ENCODE measurements at places on chromosomes 4 and X.

- peak; percentile 27 for DNase-seq
Measured at GRCh38 chrX:76253432-76253831, 80.6 kb downstream of the PBDC1 start.

DNA sequence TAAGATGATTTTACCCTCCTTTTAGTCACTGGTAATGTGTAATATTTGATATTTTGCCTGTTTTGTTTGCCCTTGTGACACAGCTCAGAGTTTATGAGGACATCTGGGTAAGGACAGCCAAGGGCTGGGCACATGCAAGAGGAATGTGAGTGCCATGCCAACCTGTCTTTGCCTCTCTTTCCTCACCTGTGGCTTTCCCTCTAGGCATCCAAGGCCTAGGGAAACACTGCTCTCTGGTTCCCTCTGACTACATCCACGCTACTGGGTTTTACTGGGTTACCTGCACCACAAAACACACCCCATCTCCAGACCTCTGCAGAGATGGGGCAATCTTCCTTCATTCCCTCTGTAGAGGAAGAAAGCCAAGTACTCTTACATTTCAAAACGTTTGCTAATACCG, 7.7 kb downstream of the HPGDS start:
- no peak for DNase-seq

DNA sequence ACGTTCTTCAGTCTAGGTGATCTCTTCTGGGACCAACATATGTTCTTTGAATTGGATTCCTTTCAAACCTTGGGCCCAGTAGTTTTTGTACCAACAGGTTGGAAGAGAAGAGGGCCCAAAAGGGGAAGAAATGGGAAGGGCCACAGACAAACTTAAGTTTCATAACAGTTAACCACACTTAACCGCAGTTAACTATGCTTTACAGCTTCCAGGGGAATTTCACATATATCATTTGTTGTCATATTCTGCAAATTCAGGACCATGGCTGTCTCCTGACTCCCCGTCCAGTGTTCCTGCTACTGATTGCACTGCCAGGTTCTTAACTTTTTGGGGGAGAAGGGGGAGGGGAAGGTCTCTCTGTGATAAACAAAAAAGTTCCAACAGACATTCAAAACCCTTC, 34.6 kb downstream of the RTL5 start:
- DNase-seq: no peak

DNA sequence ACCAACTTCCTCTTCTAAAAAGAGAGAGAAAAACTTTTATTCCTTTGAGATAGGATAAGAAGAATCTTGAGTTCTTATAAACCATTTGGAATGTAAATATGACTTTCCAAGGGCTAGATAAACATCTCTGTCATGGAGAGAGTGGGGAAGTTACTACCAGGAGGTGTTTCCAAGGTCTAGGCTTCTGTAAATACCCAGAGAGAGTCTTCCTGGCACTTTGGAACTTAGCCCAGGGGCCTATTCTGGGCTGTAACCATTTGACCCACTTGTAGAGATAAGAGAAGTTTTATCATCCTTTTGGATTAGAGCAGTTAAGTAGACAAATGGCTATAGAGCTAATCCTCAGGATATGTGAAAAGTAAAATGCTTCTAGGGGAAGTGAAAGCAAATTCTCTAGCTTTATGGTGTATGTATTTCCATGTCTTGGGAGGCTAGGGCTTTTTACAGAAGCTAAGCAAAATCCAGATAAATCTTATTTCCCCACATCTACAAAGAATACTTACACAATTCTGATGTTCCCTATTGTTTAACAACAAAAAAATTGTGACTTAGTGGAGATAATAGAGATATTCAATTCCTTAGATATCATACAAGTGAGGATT, 51.1 kb downstream of the MCUB start:
- DNase-seq: no peak

- DNase-seq: no peak
Measured at GRCh38 chr4:163875327-163875726, 380.8 kb downstream of the TMA16 start.

DNA sequence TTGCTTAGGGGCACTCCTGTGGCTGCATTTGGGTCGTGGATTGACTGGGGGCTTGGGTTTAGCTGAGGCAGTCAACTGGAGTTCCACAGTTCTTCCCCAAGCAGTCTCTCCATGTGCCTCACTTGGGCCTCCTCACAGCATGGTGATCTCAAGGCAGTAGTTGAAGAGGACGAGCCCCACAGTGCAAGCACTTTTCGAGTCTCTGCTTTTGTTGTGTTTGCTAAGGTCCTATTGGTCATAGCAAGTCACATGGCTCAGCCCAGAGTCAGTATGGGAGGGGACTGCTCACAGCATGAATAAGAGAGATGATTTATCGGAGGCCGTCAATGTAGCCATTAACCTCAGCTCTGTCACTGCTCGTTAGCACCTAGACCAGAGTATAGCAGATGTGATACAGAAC, 29.7 kb downstream of the BMX start:
- no peak for DNase-seq

DNA sequence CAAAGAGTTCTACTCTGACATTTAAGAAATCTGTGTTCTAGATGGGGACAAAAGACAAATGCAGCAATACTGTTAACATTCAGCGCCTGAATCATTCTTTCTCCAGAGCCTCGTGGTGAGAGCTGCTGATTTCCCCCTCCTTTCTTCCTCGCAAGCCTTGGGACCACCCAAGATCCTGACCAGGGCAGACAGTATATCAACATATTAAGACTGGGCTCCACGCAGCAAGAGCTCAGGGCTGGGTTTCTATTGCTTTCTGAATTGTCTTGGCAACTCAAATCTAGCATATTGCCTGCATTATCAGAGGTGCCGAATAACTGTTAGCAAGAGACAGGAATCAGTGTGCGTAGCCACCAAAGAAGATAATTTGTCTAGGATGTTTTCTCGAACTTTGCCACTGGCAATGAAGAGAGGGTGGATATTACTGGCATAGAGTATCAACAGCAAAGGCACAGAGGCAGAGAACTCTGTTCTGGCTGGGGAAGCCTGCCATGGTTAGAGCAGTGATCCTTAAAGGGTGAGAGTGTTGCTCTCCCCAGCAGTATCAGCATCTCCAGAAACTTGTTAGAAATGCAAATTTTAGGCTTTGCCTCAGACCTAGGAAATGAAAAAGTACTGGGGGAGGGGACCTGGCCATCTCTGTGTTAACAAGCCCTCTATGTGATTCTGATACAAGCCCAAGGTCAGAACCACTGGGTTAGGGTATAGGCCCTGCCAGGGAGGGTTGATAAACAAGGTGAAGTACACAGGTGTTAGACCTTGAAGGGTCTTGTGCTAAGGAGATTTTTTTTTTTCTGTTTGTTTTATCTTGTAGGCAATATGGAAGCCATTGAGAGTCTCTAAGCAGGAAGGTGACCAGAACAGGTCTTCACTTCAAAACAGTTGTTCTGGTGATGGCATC, 46.2 kb upstream of the MID1IP1 start:
- no peak for DNase-seq

GRCh38 chrX:118745570-118745969, 18.2 kb downstream of the IL13RA1 start:
- no peak for DNase-seq

DNA sequence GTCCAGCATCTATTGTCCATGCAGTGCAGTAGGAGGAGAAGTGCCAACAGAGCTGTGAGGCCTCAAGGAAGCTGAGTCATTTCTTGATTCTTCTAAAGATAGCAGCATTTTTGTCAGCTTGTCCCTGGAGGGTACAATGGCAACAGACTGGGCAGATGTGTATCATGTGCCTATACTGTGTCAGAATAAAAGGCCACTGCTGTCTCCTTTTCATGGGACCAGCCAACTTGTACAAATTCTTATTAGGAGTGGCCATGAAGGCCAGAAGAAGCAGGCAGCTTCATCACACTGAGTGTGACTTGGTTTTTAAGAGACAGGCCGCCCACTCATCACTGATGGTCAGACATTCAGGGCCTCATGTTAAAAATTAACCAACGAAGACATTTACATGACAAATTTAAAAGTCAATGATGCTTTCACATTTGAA, 185.0 kb upstream of the FAM241A start:
- DNase-seq: no peak

GRCh38 chr4:39689970-39690369, 8.0 kb upstream of the UBE2K start:
- DNase-seq: no peak

DNA sequence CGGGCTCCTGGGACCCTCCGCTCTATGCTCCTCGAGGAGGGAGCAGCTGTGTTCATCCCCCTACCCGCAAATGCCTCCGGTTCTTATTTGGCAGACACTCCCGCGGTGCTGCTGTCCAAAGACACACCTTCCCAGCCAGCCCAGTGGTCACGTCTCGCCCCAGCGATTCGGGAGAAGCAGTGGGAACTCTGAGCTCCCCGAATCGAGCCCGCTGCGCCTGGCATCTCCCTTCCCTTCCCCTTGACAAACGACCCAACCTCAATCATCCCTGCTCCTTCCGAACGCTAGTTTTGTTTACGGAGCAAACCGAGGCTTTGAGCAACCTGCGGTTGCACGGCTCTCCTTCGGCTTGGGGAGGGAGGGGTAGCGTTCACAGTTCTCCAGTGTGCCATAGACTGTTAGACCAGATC, 317 bp upstream of the FRMPD4 start:
- no peak for DNase-seq

DNA sequence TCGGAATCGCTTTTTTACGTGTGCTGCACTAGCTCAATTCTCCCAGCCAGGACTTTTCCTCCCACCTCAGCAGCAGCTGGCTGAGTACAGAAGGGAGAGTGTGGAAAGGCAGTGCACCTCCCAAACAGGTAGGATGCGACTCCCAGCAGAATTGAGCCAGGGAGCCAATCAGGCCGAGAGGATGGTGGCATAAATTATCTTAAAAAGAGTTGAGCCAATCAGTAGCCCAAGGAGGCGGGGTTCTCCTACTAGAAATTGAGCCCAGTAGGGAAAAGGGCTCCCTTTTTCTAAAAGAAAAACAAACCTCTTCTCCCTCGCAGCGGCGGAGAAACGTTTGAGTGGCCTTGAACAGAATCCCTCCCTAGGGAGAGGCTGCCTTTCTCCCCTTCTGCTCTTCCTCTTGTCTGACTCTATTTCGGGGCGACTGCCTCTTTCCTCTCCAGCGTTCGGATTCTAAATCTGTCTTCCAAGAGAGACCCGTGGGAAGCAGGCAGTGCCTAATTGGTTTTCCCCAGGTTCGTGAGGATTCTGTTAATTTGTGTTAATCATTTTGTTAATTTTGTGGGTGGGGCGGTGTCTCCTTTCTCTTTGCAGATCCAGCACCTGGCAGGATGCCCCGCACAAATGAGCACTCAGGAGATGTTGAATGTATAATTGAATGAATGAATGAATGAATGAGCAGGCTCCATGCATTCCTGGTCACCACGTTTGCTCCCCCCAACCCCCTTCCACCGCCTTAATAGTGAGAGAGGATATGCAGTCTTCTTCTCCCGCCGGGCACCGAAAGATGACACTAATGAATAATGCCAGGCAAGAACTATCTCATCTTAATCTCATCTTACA, at the start of gene GABRG1:
Gene GABRG1 (minus strand): TSS at position 142 of the 843 bp plus-strand sequence. CDS start 141 bp downstream, at position 1.
- no peak for DNase-seq

DNA sequence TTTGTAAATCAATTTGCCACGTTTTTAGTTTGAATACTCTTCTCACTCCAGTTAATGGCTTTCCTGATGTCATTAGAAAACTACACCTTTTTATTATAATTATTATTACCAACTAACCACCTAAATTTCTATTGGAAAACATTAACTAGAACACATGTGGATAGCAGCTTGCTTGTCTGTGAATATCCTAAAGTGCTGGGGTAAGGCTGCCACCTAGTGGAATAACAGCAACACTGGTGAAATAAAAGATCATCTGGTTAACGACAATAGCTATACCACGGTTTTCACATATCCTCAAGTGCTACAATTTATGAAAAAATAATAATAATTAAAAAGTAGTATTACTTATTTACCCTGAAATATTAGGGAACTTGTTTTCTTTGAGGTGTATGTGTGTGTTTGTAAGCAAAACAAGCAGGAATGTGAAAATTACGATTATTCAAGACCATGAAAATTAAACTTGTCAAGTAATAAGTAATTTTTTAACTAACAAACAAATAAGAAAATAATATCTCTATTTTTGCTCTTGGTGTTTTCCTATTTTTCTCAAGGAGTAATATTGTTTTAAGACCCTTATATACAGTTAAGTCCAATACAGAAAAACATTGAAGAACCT, 130.1 kb upstream of the TECRL start:
- DNase-seq: peak; percentile 8

DNA sequence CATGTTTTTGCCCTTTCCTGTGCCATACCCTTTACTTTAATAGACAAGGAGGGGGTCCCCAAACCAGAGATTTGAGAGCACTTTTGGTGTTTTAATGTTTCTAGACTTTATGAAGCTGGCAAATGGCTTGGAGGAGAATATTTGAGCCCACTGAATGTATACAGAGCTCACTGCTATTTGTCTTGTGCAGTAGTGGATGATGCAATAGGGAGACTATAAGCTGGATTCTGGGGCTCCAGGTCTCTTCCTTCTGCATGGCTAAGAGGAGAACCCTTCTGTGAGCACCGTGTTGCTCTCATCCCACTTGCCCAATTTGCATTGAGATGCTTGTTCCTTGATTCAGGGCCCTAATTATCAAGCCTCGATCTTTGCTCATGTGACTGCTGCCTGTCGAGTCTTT, 8.9 kb upstream of the PUDP start:
- no peak for DNase-seq

DNA sequence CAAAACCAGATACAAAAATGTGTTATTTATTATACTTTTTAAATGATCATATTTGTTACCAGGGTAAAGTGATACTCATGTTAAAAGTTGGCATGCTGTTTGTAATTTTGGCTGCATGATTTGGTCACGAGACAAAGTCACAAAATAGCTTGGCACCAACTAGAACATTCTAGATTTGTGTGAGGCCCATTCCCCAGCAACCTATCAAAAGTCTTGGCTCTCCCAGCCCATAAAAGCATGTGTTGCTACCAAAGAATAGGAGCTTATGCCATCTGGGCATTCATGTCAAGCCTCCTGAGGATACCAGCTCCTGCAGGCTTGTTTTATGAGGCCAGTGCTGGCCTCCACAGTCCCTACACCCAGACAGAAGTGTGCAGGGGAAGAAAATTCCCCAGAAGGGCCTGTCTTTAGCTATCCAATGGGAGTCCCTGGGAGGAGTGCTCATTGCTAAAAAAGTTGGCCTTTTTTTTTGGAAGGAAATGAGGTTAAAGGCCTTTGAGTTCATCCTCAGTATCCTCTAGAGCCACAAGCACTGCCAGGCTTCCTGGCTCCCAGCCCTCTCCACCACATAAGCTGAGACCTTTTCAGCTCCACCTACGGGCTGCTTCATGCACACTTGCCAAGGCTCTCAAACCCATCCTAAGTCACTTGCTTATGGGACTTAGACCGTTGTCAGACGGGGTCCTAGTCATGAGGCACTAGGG, 211.9 kb upstream of the EOLA2 start:
- DNase-seq: no peak
